Neuronal stem cell (in vitro differentiated cells): ENCODE measurements at places on chromosomes 13 and 19.

- DNase-seq: no peak
Measured at GRCh38 chr19:7992575-7992974, 12.9 kb downstream of the ELAVL1 start.

- peak; percentile 78 for DNase-seq
Measured at GRCh38 chr19:42433503-42434260, 6.5 kb upstream of the LIPE start.

GRCh38 chr13:52931131-52931530, 82.7 kb upstream of the PCDH8 start:
- no peak for DNase-seq

- DNase-seq: no peak
Measured at GRCh38 chr19:54095136-54095858, 5.3 kb downstream of the OSCAR start.

DNA sequence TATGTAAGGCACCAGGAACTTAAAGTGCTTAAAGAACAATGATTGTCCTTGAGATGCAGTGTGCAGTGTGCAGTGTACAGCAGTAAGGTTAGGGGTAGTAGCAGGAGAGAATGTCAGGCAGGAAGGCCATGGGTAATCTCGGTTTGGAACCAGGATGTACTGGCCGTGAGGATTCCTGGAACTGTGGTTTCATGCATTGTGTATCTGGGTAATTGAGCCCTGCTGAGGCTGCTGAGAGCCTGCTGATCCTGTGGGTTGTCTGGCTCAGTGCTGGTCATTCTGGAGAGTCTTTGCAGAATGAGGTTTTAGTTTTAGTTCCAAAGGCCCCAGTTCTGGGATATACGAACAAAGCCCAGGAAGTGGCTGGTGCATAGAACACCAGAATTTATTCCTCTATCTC, 71.0 kb downstream of the ZNF568 start:
- DNase-seq: no peak

DNA sequence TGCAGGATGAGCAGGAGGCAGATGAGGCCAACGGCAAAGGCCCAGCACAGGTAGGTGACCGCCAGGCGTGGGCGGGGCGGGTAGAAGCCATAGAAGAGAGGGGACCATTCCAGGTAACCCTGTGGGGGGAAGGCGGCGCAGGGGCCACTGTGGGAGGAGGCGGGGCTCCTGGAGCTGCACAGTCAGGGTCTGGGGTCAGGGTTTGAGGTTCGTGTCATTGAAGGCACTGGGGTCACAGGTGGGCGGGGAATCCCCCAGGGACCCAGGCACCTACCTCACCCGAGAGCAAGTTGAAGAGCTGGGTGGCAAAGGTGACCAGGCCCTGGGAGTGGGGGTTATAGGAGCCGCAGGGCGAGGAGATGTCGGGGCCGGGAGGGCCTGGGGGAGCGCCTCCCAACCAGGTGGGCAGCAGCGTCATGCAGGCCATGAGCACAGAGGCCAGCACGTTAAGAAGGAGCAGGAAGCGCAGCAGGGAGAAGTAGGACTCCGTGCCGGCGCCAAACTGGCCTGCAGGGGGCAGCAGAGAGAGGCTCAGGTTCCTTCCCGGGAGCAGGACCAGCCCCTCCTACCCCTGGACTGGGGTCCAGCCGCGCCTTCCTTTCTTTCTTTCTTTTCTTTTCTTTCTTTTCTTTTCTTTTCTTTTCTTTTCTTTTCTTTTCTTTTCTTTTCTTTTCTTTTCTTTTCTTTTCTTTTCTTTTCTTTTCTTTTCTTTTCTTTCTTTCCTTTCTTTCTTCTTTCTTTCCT, 4.6 kb downstream of the TMC4 start:
- DNase-seq: peak; percentile 86

DNA sequence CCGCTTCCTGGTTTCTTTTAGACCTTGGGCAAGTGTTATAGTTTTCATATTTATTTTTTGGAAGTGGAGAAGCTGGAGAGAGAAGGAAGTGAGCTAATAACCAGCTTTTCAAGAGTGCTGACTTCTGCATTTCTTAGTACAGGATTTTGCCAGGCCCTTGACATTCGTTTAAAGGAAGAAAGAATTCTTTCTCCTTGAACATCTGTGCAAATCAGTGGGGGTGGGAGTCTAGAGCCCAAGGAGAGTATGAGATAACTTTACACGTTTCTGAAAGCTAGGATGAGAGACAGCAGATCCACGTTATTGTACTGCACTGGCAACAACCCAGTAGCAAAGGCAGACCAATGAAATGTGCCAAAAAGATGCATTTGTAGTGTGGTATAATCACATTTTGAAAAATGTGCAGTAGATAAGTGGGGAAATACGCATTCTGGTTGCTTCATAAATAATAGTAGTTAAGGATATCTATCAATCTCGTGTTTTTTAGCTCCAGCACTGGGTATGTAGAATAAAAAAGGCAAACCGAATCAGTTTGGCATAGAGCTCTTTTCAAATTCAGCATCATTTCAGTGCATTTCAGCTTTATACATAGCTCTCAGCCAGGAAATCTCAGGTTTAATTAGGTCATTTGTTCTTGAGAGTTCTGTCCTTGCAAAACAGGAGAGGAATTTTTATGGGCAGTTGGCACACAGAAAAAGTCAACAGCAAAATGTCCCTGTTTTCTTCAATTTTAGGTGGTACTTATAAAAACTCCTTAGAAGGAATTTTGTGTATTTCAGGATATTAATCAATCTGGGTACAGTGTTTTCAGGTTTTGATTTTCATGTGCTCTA, 4.3 kb downstream of the RNF113B start:
- no peak for DNase-seq

GRCh38 chr13:76822698-76823267, 63.4 kb downstream of the KCTD12 start:
- no peak for DNase-seq

DNA sequence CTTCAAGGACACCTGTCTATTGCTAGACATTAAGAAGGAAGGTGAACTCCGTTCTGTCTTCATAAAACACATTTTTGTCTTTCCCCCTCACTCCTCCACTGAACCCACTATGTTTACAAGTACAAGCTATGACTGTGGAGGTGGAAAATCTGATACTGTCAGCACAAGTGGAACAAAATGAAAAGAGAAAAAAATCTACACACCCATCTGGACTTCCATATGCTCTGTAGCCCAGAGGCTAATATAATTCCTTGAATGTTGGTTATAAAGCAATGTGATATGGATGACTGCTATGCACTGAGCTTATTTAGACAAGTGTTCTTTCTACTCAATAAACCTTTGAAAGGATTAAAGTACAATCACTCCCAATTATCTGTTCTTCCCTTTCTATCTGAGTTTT, 713.5 kb downstream of the DIAPH3 start:
- no peak for DNase-seq

GRCh38 chr13:98286799-98287198, 109.7 kb upstream of the RNF113B start:
- no peak for DNase-seq

DNA sequence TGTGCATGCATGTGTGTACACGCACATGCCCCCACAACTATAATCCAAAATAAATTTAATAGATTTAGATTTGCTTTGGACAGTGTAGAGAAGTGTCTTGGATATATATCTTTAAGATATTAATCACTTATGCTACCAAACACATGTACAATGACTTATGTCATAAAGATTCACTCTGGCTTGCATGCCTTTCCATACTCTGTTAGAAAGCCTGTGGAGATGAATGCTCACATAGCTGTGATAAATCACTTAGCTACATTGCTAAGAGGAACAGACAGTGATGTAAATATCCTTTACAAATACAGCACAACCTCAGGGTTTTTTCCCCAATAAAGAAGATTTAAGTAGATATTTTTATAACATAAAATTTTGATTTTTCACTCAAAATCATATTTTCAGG, 2484.8 kb upstream of the PCDH20 start:
- DNase-seq: no peak

- no peak for DNase-seq
Measured at GRCh38 chr19:54369082-54369687, 4.5 kb upstream of the LAIR1 start.

GRCh38 chr13:27605610-27606200, 14.6 kb downstream of the LNX2 start:
- DNase-seq: no peak

DNA sequence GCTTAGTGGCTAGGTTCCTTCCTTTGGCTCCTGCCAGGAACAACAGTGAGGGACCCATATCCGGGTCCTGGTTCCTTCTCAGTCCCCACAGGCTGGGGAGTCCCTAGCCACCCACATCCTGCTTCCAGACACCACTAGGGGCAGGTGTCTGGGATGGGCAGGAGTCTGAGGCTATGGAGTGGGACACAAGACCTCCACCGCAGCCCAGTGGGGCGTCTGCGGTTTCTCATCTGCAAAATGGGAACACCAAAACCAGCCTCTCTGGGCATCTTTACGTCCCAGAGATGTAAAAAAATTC, 879 bp upstream of the FCGBP start:
- DNase-seq: no peak

DNA sequence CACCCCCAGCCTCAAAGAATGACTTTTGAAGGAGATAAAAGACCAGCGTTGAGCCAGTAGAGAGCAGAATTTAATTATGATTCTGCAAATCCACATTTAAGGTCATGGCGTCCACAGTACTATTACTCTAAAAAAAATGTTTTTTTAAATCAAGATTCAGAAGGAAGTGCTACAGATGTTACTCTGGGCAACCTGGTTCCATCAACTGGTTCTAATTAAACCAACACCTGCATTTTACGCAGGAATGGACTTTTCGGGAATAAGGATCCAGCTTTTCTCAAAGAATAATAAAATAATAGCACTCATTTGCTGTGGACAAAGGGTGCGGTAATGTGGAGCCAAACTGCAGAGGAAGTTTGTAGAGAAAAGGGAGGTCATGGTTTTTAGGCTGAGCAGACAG, 62.9 kb upstream of the IPO5 start:
- DNase-seq: no peak

- DNase-seq: no peak
Measured at GRCh38 chr19:7408251-7408650, 59.5 kb downstream of the ARHGEF18 start.

DNA sequence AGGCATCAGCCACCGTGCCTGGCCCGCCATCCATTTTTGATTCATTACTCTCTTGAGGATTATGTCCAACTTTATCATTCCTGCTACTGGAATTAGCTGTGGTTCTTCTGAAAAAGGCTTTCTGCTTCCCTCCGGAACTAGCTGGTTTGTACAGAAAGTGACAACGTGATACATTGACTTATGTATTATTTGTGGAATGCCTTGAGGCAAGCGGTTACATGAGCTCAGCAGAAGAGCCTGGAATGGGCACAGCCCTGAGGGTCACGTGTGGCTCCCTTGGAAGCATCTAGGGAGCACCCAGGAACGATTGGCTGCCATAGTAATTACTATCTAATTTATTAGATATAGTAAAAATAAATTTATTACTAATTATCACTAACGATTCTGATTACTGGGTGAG, 14.4 kb upstream of the RETN start:
- DNase-seq: no peak

DNA sequence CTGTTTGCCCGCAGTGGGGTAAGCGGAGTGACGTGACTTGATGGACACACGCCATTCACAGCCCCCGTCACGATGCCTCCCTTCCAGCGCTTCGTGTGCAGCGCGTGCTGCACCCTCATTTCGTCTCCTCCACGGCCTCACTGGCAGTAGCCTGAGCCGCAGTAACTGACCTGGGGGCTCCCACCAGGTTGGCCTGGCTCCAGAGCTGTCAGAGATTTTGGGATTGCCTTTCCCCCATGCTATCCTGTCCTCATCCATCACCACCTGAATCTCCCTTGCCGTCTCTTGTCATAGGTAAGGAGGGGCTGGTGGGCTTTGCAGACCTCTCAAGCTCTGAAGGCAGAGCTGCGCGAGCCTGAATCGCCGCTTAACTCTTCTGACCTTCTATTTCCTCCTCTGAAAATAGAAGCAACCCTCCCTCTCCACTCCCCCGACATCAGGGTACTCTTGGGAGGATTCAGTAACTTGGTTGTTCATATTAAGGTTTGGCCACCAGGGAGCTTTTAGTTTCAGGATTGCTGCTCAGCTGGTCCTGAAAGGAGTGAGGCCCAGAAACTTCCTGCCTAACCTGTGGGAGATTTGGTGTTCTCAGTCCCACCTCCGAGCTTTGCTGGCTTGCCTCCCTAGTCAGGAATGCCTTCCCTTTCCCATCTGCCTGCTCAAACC, 27.9 kb downstream of the SIGLEC5 start:
- no peak for DNase-seq

GRCh38 chr13:99282264-99283231, 24.4 kb upstream of the GPR18 start:
- no peak for DNase-seq

DNA sequence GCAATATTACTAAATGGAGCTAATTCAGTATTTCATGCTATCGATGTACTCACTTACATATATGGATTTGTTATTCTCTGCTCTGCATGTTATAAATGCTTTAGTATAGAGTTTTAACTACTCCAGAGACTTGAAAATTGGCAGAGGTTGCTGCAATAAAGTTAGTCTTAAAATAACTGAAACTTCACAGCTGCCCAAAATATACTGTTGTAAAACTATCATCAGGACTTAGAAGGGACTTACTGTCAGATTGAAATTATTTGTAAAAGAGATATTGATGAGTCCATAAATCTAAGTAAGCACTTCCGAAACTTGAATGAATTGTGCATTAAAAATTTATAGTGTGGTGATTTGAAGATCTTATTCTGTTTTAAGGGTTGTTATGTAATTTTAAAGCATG, 1178.2 kb upstream of the PCDH20 start:
- no peak for DNase-seq

- DNase-seq: no peak
Measured at GRCh38 chr13:19023115-19023514, 158.5 kb downstream of the TUBA3C start.

GRCh38 chr13:19838865-19839275, 24.6 kb downstream of the ZMYM5 start:
- no peak for DNase-seq

- DNase-seq: no peak
Measured at GRCh38 chr13:36512771-36513170, 80.5 kb downstream of the CCNA1 start.

DNA sequence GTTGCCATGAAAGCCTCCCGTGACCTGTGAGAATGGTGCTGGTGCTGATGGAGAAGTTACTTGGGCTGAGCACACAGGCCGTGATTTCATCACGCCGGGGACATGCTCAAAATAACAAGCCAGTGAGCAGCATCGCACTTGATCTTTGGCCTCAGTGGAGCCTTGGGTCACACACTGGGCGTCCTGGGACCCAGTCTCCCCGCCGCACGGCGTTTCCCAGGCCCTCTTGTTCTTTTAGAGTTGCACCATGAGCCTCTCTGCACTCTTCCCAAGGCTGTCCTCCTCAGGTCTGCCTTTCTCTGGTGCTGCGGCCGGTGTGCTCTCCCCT, 9.5 kb upstream of the NDUFS7 start:
- no peak for DNase-seq

DNA sequence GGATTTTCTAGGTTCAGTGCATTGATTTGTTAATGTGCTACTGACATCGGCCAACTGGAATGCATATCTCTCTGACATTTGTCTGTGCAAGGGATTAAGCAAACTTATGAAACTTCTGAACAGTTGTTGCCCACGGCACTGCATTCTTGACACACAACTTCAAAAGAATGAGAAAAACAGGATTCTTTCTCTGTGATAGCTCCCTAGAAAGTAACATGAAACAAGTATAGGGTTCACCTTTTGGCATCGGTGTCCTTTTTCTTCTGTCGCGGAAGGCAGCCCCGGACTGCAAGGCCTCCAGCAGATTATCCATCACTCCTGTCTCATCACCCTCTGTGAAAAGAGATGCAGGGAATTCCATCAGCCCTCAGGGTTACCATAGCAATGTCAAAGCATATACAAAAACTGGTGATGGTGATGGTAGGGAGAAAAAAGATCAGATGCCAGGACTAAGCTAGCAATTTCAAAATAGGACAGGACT, 389.2 kb downstream of the DIAPH3 start:
- DNase-seq: peak; percentile 17

GRCh38 chr13:75395066-75395465, 86.9 kb downstream of the TBC1D4 start:
- no peak for DNase-seq

- no peak for DNase-seq
Measured at GRCh38 chr13:94058821-94059360, 420.6 kb downstream of the DCT start.
